ENCODE measurements at places on chromosomes 4 and X.

- DNase-seq = no peak
Measured at GRCh38 chr4:102404431-102404969, 59.2 kb upstream of the SLC39A8 start.

GRCh38 chr4:120921456-120922380, 808 bp downstream of the PRDM5 start:
- DNase-seq = peak; percentile 43

DNA sequence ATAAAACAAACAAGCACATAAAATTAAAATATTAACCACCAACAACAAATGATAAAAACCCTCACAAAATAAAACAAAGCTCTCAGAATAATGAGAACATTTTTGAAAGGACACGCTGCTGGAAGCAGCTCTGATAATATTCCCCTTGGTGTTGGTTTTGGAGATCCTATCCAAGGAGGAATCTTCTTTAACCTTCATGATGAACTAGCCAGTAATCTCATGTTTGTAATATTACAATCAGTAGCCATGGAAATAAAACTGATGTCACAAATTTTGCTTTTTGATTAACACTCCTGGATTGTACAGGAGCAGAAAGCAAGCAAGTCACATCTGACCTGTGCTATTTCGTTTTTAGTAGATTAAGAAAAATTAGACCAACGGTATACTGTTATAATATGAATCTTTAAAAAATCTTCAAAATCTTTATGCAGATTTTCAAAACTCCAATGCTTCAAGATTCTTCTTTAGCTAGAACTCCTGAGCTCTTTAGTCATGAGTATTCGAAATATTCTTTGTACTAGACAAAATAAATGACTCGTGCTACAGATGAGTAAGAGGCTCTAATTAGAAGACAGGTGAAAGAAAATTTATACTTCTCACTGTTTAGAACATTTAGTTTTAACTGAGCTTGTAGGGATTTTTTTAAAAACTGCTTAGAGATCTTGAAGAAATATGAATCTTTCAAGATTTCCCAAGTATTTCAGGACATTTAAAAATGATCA, 154.1 kb downstream of the RASL11B start:
- no peak for DNase-seq

- no peak for DNase-seq
Measured at GRCh38 chr4:81465406-81466340, 6.0 kb downstream of the RASGEF1B start.

GRCh38 chr4:141845901-141846300, 209.5 kb downstream of the IL15 start:
- no peak for DNase-seq

DNA sequence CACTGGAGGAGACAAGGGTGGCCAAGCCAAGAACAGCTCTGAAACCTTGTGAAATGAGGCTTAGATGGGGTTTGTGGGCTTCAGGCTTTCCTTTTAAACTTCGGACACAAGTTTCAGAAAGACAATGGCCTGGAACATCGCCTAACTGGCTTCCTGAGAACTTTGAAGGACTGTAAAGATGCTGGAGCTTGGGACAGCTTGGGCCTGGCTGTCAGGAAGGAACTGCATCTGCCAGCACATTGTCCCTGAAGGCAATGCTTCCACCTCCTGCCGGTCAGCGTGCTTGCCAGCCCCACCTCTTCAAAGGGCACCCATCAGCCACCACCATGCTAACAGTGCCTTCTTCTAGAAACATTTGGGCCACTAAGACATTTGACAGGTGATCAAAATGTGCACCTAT, 107.9 kb downstream of the DRD5 start:
- no peak for DNase-seq

DNA sequence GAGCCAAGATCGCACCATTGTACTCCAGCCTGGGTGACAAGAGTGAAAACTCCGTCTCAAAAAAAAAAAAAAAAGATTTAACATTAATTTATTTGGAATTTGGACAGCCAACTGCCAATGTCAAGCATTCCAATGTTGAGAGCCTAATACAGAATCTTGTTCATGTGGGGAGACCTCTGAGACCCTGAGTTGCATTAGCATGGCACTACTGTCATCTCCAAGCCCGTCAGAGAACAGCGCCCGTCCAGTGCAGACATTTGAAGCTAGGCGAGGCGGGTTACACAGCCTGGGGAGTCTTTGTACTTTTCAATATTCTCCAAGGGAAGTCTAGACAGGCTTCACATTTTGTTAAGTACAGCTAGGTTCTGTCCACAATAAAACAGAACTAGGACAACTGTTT, 126.7 kb downstream of the CHRNA9 start:
- DNase-seq = no peak

DNA sequence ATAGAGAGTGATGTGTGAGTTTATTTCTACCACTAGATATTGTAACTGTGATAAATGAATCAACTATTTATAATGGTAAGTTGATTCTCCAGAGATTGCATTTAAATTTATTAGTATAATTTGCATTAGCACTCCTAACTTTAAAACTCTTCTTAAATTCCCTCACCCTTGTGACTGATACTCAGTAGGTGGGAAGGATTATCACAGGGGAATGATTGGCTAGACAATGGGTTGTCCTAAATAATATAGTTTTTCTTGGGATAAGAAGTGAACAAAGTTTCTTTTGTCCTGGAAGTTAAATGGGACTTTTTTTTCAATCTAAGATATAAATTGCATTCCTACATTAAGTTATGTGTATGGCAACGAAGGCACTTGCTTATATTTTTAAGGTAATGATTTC, 169.2 kb upstream of the PITX2 start:
- no peak for DNase-seq

GRCh38 chr4:5895287-5895686, 2.4 kb upstream of the CRMP1 start:
- DNase-seq = no peak

GRCh38 chr4:2416564-2417225, 1.8 kb downstream of the ZFYVE28 start:
- DNase-seq = no peak

GRCh38 chr4:39469429-39470077, 10.7 kb downstream of the LIAS start:
- DNase-seq = no peak

DNA sequence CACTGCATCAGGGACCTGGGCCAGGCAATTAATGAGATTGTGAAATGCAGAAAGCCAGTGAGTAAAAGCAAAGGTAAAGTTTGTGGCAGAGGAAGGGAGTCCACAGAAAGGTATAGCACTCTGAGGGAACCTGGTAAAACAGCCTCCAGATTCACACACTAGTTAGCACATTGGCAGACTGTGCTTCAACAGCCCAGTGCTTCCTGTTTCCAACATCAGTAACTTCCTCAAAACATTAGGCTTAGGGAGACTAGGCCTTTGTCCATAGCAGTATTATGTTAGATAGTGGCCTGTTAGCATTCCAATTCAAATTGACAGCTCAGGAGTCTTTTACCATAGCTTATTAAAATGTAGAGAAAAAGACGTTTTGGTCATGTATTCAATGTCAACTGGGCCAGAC, 582.6 kb upstream of the ACTRT1 start:
- no peak for DNase-seq

GRCh38 chr4:139912445-139912844, 241.5 kb downstream of the MAML3 start:
- DNase-seq = no peak

GRCh38 chrX:8105531-8105930, 65.5 kb downstream of the VCX2 start:
- no peak for DNase-seq

DNA sequence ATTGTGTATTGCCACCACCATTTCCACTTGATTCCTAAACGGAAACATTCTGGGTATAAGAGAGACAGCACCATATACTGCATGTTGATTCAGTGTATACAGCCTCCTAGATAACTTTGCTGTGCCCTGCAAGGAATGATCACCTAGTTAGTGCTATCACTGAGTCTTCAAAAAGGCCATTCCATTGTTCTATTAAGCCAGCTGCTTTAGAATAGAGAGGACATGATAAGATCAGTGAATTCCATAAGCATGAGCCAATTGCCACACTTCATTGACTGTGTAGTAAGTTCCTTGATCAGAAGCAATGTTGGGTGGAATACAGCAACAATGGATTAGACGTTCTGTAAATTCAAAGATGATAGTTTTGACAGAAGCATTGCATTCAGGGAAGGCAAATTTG, 1047.3 kb downstream of the PCDH18 start:
- no peak for DNase-seq

DNA sequence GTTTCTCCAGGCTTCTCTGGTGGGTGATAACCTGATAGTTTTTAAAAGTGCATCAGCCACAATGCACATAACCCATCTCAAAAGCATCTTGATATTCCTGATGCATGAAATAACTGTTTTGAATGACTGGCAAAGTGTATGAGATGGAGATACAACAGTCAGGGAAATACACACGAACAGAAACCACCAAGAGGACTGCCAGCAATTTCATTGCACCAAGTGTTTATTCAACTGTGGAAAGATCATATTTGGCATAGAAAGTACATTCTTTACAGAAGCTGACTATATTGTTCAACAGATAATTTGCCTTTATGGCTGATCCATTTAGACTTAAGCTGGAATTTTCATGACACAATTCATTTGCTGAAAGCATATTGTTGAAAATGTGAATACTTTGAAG, 139.5 kb downstream of the SLIT2 start:
- no peak for DNase-seq

- no peak for DNase-seq
Measured at GRCh38 chr4:5421416-5421815, 286.9 kb downstream of the EVC2 start.

- no peak for DNase-seq
Measured at GRCh38 chr4:5894266-5894665, 1.4 kb upstream of the CRMP1 start.

GRCh38 chr4:113882668-113883067, 96.8 kb downstream of the ARSJ start:
- no peak for DNase-seq

DNA sequence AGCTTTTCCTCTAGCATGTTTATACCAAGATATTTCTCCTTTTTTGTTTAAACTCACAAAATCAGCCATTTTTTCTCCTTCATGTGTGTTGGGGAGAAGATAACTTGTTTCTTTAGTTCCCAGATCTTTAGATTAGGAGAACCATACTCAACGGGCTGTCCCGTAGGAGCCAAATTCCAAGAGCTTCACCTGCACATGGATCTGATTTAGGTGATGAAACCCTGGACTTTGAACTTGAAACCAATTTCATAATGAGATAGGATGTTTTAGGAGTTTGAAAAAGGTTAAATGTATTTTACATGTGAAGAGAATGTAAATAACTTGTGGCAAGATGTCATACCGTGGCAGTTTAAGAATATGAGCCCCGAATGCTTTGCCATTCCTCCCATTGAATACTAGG, 280.0 kb upstream of the PCDH18 start:
- DNase-seq = no peak

- DNase-seq = no peak
Measured at GRCh38 chrX:155998116-155998515, 620 bp downstream of the IL9R start.

DNA sequence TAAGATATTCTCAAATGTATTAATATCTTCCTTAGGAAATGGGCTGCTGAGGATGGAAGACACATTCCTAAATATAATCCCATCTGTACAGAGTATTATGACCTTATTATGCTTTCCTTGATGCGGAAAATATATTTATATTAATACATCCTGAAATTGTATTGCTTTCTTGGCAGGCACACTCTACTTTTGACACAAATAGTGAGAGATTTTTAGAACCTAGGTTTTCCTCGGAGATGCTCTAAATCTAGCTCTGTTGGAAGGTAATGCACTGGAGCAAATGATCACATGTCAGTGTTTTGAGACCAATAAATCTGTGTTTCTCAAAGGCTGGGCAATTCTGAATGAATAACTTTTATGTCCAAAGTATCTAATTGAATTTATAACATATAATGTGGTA, 94.3 kb upstream of the MAGEC2 start:
- DNase-seq = no peak

GRCh38 chr4:123073650-123074049, 151.3 kb upstream of the NUDT6 start:
- no peak for DNase-seq

- no peak for DNase-seq
Measured at GRCh38 chrX:154373340-154374306, 811 bp downstream of the FLNA start.

GRCh38 chrX:57821703-57822387, 88.4 kb downstream of the ZXDA start:
- no peak for DNase-seq

- no peak for DNase-seq
Measured at GRCh38 chr4:36445480-36445879, 164.1 kb downstream of the DTHD1 start.

GRCh38 chrX:53223955-53224859, 800 bp downstream of the KDM5C start:
- DNase-seq = no peak

- DNase-seq = no peak
Measured at GRCh38 chrX:130933358-130933757, 30.3 kb upstream of the ENOX2 start.

GRCh38 chr4:133596459-133596858, 447.4 kb downstream of the PCDH10 start:
- DNase-seq = no peak

DNA sequence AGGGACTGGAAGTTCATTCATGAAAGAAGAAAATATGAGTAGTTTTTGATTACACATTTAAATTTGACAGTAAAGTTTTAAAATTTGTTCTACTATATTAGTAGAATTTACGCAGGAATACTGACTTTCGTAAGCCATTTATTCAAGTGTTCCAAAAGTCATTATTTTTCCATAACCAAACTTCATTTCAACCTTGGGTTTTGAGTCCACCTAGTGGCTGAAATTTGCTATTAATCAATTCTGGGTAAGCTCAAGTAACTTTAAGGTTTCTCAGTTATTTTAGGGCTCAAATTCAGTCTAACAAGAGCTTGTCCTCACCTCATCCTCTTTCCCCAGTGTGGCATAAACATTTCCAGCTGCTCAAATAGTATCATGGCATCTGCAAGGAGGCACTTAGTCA, 175.4 kb downstream of the SH3BGRL start:
- no peak for DNase-seq

DNA sequence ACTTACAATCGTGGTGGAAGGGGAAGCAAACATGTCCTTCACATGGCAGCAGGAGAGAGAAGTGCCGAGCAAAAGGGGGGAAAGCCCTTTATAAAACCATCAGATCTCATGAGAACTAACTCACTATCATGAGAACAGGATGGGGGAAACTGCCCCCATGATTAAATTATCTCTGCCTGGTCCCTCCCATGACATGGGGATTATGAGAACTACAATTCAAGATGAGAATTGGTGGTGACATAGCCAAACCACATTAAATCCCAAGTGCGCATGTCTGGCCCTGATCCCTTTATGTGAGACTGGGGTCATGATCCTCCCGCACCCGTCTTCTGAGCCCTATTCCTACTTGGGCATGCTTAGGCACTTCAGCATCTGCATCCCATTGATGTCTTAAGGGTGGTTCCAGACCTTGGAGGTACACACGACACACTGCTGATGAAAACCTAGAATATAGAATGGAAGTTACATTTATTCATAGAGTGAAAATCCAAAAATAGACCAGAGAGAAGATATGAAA, 116.0 kb downstream of the PTTG2 start:
- DNase-seq = no peak
